ENCODE measurements at places on chromosomes 6 and 20. TPM values are rescaled to one million over a fixed set of nuclear protein-coding genes. Genes with fewer than 3 reads are reported as not detected.
A peak's percentile ranks its signal among the peaks of the same experiment; 100 is the strongest.

The KIZ gene
- polyA plus RNA-seq = 38.9 TPM

The KHDRBS2 gene
- 1.6 TPM for polyA plus RNA-seq

The UBE2C gene
- polyA plus RNA-seq = 49.3 TPM

GRCh38 chr6:94099072-94099471, 679.7 kb upstream of the EPHA7 start:
- no peak for DNase-seq

DNA sequence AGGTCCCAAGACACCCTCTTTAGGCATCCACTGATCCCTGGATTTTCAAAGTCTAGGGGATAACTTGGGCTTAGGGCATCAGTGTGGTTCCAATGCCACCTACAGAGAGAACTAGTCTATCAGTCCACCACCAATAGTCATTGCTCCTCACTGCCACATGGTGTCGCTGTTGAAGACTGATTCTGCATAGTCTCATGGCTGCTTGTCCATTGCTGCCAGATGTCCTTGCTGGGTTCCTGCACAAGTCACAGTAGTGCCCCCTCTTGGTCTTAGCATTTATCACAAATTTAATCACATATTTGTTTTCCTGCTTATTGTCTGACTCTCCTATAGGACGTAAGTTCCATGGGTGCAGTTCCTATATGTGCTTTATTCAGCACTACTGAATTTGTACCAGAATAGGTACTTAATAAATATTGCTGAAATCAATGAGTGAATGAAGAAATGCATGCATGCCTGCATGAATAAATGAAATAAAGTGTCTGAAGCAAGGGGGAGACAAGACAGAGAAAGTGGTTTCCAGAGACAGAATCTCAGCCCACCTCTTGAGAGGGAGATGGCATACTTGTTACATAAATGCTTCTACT, 45.9 kb upstream of the RALY start:
- no peak for DNase-seq

DNA sequence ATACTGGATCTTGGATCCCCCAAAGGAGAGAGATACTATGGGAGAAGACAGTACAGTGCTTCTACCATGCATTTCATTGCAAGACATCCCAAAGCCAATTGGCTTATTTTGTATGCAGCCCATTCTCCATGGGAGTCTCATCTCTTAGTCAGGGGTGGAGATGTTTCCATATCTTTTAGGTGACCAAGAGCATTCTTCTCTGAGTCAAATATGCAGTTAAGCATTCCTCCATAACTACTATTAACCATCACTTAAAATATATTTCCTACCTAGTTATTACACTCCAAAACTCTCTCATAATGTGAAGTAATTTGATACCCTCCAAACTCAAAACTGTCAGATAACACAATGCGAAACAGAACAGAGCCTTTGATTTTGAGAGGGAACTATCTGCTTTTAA, 542.6 kb downstream of the HDGFL1 start:
- DNase-seq = no peak

DNA sequence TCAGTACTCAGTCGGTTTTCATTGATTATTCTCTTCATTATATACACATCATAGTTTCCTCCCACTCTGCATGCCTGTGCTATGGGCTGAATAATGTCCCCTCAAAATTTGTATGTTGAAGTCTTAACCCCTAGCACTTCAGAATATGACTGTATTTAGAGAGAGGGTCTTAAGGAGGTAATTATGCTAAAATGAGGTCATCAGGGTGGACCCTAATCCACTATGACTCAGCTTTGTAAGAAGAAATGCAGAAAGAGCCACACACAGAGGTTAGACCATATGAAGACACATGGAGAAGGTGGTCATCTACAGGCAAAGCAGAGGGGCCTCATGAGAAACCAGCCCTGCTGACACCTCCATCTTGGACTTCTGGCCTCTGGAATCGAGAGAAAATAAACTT, 15.8 kb downstream of the ABHD12 start:
- no peak for DNase-seq

The GABBR1 gene
- 70.0 TPM for polyA plus RNA-seq

- no peak for DNase-seq
Measured at GRCh38 chr20:32278199-32278643, 770 bp downstream of the KIF3B start.

The CST8 gene
- polyA plus RNA-seq = not detected

The PTPRT gene
- 1.0 TPM for polyA plus RNA-seq

The EPHA7 gene
- polyA plus RNA-seq = 42.8 TPM

GRCh38 chr6:84361372-84362192, 134.1 kb upstream of the CEP162 start:
- DNase-seq = no peak

GRCh38 chr6:149840345-149841075, 23.6 kb downstream of the LRP11 start:
- no peak for DNase-seq

DNA sequence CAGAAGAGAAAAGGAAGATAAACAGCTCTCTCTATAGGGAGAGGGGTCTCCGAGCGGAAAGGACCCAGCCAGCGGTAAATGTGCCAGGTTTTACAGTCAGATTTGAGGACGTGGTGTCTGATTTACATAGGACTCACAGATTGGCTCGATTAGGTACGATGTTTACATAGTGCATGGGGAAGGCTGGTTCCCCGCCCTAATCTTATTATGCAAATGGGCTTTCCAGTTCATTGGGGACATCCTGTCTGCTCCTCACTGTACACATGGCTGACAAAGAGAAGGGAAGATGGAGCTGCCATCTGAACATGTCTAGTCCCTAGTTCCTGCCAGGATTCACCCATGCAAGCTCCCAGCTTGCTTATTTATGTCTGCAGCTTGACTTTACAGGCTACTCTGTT, 119.9 kb downstream of the RNF144B start:
- peak; percentile 25 for DNase-seq

DNA sequence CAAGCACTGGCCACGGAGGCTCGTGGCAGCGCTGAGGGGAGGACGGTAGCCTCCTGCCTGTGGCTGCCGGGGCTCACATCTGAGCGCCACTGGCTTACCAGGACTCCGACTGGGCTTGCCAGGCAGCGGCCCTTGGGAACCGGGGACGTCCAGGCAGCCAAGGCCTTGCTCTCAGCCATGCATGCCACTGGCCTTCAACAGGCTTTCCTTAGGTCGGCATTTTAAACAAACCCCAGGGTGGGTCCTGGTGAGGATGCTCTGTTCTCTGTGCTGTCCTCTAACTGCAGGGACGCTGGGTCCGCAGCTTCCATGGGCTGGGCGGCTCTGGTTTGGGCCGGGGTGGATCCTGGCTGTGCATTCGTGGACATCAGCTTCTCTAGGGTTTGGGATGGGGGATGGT, 59.1 kb upstream of the BHLHE23 start:
- DNase-seq = no peak

DNA sequence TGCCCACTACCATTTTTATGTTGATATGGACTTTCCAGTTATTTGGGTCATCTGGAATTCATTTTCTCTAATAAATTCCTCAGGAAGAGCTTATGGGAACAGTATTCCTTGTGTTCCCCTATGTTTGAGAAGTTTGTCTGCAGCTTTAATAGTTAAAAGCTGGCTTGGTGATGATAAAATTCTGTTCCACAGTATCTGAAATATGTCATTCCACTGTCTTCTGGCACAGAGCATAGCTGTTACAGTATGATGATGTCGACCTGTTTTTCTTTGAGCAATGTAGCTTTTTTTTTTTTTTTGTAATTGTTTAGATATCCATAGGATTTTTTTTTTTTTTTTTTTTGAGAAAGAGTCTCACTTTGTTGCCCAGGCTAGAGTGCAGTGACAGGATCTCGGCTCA, 43.2 kb downstream of the NCOA3 start:
- DNase-seq = no peak

GRCh38 chr6:20789162-20789561, 254.9 kb downstream of the CDKAL1 start:
- no peak for DNase-seq
